NCI-H460 (cell line): ENCODE measurements at places on chromosomes 2 and 18. TPM values are rescaled to one million over a fixed set of nuclear protein-coding genes. Genes with fewer than 3 reads are reported as not detected.

LRP2 gene
- 0.07 and 0.20 TPM in 2 replicates for total RNA-seq

- DNase-seq = no peak
Observed at GRCh38 chr2:20516291-20516645, 69.4 kb downstream of the RHOB start.

- DNase-seq = no peak
Observed at GRCh38 chr2:226763320-226763719, 36.3 kb downstream of the IRS1 start.

AMER3 gene
- not detected in 2 replicates for total RNA-seq

GRCh38 chr18:62524440-62525200 is 1.8 kb downstream of the ZCCHC2 start:
- no peak for DNase-seq

- no peak for DNase-seq
Observed at GRCh38 chr18:37156330-37156942, 327.5 kb downstream of the KIAA1328 start.
